ENCODE measurements at places on chromosomes 4 and X. TPM values are rescaled to one million over a fixed set of nuclear protein-coding genes. Genes with fewer than 3 reads are reported as not detected.

Gene CXCL5
- 22.0 TPM for total RNA-seq

DNA sequence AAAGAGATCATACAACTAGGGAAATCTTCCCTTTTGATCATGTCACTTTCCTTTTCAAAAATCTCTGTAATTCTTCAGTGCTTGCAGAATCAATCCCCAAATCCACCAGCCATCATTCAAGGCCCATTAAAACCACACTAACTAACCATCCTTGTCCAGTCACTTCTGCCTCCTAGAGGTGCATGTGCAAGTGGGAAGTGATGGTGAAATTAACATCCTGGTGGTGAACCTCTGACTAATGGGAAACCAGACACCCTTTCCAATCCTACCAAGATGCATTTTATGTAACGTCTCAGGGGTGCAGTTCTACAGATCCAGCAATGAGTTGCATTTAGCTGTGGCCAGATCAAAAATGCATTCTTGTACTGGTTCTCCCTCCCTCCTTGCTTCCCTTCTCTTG is 341.8 kb downstream of the RAPGEF2 start:
- no peak for DNase-seq

Gene F8A3
- total RNA-seq, result not detected

GRCh38 chrX:22024577-22024976 is 7.5 kb upstream of the PHEX start:
- DNase-seq, result no peak

Gene ATP8A1
- total RNA-seq, result 2.5 TPM

GRCh38 chrX:33379839-33380238 is 168.5 kb upstream of the DMD start:
- DNase-seq, result no peak

GRCh38 chrX:13502590-13502989 is 66.8 kb upstream of the EGFL6 start:
- DNase-seq, result no peak

Gene MTMR8
- total RNA-seq, result 1.7 TPM

DNA sequence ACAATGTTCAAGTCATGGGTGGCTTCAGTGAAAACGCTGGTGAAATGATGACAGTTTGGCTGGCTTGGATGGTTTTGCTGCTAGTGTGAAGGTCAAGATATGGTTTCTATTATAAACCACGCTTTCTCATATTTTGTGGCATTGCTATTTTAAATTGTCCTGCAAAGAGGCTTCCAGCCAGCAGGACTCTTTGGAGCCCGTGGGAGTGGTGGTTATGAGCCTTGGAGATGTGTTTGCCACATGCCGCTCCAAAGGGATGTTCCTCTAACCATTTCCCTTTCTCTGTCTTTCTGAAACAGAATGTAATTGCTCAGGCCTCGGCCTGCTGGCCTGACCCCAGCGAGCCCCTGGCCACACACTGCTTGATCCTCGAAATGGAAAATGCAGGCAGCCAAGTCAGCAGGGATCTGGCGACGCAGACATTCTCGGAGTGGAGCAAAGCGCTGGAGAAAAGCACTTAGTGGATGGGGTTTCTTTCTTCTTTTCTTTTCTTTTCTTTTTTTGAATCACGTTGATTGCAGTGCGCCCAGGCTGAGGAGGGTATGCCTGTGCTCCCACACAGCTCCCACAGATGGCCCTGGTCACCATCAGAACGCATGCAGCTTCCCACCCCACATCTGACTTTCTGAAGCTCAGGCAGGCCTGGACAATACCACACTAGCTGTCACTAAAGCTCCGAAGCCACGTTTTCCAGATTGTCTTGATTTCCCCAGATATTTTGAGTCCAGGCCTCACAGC is 114.0 kb downstream of the ENPP6 start:
- DNase-seq, result no peak

DNA sequence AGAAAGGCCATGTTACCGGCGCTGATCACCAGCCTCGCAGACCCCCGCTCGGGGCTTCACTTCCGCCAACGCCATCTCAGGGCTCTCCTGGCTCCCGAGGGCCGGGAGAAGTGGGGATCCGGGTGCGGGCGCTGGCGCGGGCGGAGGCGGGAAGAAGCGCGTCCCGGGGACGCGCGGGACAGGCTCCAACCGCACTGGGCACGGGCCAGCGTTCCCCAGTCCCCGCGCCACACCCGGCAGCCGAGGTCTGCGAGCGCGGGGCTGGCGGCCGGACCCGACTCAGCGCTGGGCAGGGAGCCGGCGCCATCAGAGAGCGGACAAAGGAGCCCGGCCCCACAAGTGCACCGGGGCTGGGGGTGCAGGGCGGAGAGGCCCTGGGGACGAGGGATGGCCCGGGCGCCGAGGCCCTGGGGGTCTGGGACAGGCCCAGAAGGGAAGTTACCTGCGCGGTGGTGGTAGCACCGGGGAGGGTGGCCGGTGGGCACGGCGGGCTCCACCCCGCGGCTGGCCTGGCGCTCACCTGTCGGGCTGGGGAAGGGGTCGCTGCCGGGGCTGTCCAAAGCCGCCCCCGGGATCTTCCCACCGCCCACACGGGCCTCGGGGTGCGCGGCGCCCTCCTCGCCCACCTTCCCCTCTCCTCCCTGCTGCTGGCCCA is 449 bp downstream of the CTPS2 start:
- no peak for DNase-seq

DNA sequence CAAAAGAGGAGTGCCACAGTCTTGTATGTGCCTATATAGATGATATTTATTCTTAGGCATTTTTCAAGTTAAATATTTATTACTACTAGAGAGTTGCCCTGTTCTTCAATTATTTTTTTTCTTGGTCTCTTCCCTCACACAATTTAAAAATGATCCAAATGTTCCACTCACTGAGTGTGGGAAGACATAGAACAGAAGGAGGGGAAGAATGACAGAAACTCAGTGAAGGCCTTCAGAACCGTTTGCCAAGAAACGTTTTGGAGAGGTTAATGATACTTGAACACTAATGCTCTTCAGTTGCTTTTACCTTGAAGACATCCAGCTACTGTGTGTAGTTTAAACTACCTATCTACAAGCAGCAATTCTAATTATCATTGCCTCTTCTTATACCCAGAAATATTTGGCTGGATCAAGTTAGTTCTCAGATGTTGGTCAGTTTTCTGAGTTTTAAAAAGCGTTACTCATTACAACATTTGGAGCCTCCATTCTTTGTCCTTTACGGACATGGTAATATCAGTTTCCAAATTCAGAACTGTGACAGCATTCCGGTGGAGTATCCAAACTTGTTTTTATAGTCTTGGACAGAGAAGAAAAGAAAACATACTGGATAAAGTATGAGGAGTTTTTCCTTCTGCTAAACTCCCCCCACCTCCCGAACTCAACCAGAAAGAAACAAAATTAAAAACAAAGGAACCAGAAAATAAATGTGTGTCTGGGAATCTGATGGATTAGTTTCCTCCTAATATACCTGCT is 389.7 kb downstream of the SPRY1 start:
- no peak for DNase-seq

Gene CABS1
- not detected for total RNA-seq

All from kidney epithelial cell (primary cell).